ENCODE measurements at places on chromosomes 6 and 20. TPM values are rescaled to one million over a fixed set of nuclear protein-coding genes. Genes with fewer than 3 reads are reported as not detected.

BANF2 gene
- not detected for total RNA-seq

TXLNB gene
- 0.52 TPM for total RNA-seq

TRIM15 gene
- total RNA-seq = not detected

MTFR2 gene
- total RNA-seq = 4.5 TPM

TBCC gene
- total RNA-seq = 71.5 TPM

COL12A1 gene
- total RNA-seq = not detected

GRCh38 chr20:10674684-10675449 is 1.1 kb upstream of the JAG1 start:
- DNase-seq = no peak

- no peak for DNase-seq
Observed at GRCh38 chr6:40627316-40627715, 40.2 kb upstream of the LRFN2 start.

DNA sequence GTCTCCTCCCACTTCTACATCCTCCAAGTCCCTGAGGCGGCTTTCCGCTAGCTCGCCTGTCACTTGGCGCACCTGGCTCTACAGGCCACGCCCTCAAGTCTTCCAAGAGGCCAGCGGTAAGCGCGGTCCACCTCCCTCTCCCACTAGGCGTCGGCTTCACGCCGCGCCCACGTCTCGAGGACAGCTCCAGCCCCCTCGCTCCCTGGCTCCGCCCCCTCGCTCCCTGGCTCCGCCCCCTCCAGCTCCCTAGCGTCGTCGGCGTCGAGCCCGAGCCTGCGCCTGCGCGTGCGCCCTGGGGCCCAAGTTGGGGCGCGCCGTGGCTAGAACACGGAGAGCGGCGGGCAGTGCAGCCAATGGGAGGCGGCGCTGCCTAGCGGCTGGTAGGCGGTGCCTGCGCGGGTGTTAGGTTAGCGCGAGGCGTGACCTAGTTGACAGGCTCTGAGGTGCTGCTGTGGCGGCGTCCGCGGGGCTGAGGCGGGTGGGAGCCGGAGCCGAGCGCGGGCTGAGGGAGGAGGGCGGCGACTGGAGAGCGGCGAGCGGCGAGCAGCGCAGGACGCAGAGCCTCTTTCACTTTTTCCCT is at the start of gene MACROD2:
TSS of gene MACROD2 (plus strand) at position 431 of the 580 bp plus-strand sequence.
- DNase-seq = no peak

DNA sequence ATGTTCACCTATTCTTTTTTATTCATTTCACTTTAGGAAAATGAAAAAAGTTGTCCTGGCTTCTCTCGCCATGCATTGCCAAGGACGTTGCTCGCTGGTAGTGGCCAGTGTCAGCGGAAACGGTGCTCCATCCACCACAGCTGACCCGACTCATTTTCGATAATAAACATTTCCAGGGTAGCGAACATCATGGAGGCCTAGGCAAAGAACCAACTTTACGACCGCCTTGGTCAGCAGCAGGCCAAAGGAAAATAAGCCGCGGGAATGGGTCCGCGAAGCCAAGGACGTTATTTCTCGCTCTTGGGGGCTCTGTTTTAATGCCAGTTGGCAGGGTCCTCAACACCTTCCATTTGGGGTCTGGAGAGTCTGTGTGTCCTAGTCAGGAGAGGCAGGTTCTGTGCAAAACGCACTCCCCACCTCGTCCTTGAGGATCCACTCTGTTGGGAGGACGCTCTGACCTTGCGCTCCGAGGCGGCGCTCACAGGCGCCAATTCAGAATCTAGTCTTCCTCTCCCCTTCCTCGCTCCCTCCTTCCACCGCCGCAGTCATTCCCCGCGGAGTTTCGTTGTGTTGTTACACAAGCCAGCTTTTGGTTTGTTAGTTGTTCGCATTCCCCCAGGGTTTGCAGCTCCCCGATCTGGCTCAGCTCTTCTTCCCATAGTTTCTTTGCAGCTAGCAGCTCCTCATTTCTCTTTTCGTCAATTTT is 4.1 kb upstream of the PAX1 start:
- DNase-seq = no peak

DNA sequence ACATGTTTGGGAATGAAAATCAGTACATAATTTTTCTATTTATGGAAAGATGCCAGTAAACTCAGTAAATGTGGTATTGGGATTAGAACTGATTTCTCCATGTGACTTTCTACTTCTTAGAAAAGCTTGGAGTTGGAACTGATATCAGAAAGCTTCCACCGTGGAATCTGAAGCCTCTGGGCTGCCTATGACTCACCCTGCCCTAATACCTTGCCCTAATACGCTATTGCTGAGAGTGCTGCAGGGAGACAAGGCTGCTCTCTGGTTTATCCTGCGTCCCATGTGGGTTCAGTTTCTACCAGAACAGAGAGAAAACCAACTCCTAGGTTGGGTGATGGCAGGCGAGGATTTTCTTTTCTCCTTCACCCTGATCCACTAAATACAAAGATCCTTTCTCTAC is 3.3 kb upstream of the STMND1 start:
- no peak for DNase-seq

- no peak for DNase-seq
Observed at GRCh38 chr6:4717856-4718255, 58.3 kb upstream of the CDYL start.

Measured in T-helper 17 cell (primary cell).